ENCODE measurements at places on chromosomes 2 and 18.

- no peak for DNase-seq
Measured at GRCh38 chr2:14428056-14428455, 204.5 kb upstream of the LRATD1 start.

GRCh38 chr2:229273006-229273722 is 2.1 kb upstream of the PID1 start:
- no peak for DNase-seq

GRCh38 chr18:407191-407590 is 93.3 kb downstream of the COLEC12 start:
- no peak for DNase-seq

DNA sequence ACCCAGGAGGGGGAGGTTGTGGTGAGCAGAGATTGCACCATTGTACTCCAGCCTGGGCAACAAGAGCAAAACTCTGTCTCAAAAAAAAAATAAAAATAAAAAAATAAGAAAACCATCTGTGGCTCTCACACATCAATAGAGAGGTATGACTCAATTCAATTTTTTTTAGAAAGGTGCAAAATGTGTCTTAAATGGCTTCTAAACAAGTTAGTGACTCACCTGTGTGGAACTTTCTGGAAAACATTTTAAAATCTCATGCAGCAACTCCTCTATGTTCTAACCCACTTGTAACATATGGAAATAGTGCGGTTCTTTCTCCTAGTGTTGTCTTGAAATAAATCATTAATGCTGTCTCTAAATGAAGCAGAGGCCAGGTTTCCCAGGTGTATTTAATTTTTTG is 10.7 kb upstream of the SULT1C4 start:
- no peak for DNase-seq

DNA sequence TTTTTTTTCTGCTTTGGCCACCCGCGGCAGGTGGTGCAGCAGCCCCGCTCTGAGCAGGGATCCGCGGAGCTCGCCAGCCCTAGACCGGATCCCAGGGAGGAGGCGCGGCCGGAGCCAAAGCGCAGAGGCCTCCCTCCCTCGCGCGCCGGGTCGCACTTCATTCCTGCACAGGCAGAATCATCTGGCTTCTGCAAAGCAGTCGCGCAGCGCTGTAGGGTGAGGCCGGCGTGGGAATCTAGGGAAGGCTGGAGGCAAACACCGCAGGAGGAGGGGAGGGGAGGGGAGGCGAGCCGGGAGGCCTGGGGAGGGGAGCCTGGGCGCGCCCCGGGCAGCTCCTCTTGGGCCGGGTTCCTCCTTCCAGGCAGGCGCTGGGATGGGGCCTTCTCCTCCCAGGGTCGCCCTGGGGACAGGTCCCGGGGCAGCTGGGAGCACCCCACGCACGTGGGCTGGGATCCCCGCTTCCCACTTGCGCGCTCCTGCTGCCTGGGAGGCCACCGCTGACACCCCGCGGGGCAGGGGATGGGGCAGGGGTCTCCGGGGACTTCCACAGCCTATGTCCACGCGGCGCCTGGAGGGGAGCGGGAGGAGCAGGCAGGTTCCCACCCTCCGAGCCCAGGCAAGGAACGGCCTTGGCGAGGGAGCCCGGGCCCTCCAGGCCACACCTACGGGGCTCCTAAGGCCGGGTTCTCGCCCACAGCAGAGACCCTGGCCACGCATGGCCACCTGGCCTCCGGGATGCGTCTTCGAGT is 45.0 kb downstream of the MBP start:
- DNase-seq = no peak

- DNase-seq = no peak
Measured at GRCh38 chr2:78077633-78078032, 555.5 kb upstream of the LRRTM4 start.

GRCh38 chr2:69253611-69254301 is 133.3 kb downstream of the GFPT1 start:
- no peak for DNase-seq
